ENCODE measurements at places on chromosomes 11 and 22.

GRCh38 chr11:134312807-134313206, 19.0 kb upstream of the GLB1L2 start:
- DNase-seq = no peak

DNA sequence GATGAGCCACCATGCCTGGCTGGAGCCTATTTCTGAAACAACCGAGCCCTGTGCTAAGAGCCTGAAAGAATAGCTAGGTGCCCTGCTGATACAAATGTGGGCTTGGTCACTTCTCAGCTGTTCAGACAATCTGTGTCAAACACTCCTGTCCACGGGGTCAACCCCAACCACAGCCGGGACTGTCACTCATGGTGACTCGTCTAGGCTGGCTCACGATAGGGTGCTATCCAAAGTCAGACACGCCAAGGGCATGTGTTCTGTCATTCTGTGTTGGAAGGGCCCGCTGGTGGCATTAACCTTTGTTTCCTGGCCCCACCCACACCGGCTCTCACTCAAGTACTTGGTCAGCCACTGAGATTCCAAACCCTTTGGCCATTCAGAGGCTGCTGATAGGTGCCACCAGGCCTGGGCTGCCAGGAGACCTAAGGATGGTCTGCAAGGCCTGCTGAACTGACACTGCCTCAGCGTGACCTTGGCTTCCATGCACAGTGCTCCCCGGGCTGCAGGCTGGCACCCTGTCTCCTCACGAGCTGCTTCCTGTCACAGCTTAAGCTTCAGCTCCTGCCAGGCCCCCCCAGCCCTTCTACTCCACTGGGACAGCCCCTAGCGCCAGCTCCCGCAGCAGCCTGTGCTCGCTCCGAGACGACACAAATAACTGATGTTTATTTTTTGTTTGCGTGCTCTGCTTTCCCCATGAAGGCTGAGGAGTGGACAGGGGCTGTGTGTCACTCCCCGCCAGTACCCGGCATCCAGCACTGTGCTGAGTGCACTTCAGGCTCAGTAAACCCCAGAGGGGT, 14.2 kb upstream of the CDC42BPG start:
- DNase-seq = peak; percentile 52

DNA sequence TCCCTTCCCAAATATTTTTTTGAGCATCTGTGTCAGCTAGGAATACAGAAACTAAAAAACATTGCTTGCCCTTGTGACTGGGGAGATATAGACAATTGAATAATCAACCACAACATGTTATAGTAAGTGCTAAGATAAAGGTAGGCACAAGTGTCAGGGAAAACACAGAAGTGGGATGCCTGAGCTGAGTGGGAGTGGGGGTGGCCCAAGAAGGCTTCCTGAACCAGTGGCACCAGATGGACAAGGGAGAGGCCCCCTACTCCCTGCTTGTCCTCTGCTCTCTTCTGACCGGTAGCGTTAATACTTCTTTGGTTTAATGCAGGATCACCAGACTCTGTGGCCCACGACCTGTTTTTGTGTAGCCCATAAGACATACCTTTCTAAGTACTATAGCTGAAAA, 48.8 kb downstream of the PACS1 start:
- no peak for DNase-seq

- no peak for DNase-seq
Observed at GRCh38 chr11:8928205-8928604, 4.5 kb downstream of the C11orf16 start.

DNA sequence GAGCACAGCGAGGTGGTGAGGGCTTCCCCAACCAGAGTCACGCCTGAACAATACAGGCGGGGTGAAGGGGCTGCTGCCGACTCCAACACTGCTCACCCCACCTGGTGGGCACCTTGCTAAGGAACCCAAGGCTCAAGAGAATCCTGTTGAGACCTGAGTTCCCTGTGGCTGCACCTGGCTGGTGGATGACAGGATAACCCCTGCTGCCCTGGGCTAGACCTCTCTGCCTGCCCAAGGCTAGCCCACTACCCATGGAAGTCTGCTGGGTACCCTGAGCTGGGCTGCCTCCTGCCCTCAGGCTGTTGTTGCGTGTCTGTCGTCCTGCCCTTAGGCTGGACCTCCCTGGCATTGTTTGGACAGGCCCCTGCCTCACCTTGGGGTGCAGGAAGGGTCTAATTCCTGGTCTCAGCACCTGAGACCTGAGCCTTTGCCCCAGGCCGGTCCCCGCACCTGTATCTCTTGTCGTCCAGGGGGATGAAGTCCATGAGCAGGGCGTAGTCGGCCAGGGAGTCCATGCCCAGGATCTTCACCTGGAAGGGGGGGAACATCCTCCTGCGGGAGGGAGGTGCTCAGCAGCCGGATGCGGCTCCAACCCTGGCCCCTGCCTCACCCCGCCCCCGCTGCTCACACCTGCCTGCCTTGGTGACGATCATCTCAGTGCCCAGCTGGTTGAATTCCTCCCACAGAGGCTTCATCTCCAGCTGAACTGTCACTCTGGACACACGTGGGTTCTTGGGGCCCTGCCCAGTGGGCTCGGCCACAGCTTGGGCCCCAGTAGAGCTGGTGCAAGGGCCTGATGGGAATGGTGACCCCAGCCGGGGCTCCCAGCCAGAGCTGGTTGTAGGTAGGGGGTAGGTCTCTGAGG, 4.9 kb upstream of the NUDT8 start:
- no peak for DNase-seq

- no peak for DNase-seq
Observed at GRCh38 chr11:1958367-1958766, 11.2 kb downstream of the MRPL23 start.

- no peak for DNase-seq
Observed at GRCh38 chr11:2569321-2569721, 124.5 kb downstream of the KCNQ1 start.

GRCh38 chr11:17298302-17298701, 21.8 kb downstream of the NUCB2 start:
- DNase-seq = no peak

- no peak for DNase-seq
Observed at GRCh38 chr22:50089682-50090411, at the start of gene MOV10L1. MOV10L1 (plus strand) TSS chr22:50090006; CDS start chr22:50090089, 83 bp downstream.

GRCh38 chr22:50418624-50419023, 56.2 kb downstream of the SBF1 start:
- no peak for DNase-seq

GRCh38 chr22:24337894-24338645, 67.4 kb downstream of the SPECC1L start:
- no peak for DNase-seq

DNA sequence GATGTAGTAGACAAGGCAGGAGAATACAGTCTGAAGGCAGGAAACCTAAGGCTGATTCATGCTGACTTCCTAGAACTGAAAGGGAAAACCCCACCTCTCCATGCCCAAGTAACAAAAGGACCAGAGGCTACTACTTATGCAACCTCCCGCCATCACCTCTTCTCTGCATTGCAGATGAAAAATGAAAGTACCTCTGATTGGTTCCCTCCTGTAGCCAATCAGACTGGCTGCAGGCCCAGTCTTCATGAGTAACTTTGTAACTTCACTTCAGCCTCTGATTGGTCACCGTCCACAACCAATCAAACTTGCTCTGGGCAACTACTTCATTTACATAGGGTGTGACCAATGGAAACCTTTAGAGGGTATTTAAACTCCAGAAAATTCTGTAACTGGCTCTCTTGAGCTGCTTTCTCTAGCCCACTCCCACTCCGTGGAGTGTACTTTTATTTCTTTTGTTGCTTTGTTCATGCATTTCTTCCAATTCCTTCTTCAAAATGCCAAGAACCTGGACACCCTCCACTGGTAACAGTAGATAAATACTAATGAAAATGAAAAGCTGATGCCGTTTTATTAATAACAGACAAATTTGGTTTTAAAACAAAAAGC, 5.2 kb upstream of the MAP6 start:
- no peak for DNase-seq

DNA sequence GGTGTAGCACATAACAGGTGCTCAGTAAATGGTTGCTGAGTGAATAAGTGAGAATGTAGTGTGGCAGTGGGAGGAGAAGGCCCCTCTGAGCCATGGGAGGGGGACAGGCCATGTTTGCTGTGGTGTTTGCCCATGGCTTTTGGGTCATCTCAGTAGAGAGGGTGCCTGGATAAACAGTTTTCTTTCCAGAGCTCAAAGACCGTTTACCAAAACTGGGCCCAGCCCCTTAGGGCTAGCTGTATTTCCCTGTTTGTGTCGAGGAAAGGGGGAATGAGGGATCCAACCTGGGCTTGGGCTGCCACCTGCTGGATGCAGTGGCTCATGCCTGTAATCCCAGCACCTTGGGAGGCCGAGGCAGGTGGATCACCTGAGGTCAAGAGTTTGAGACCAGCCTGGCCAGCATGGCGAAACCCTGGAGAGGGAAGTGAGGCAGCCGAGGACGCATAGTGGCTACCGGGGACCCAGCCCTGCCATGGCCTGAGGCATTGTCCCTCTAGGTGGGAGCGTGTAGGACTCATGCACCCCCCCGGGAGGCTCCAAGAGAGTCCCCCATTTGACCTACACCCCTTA, 8.7 kb upstream of the LTO1 start:
- DNase-seq = no peak

DNA sequence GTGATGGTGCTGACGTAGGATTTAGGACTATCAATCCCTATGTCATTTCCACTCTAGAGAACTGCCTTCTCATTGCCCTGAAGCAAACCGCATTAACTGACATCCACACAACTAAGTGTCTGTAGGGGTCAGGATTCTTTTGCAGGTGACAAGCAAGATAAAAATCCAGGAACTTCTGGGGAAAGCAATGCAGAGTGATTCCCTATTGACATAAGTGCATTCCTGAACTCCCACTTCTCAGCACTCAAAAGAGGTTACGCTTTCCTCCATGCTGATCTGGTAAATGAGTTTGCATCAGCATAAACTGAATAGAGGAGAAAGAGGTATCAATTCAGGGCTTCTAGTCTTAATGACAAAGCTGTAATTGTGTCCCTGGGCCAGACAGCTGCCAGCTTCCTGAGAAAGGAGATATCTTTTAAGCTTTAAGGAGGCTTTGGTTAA, 224.6 kb upstream of the ISX start:
- DNase-seq = no peak

- DNase-seq = no peak
Observed at GRCh38 chr22:45006964-45007390, 2.8 kb downstream of the PHF21B start.

GRCh38 chr22:50269970-50270665, at the start of gene MAPK11:
MAPK11 (minus strand) TSS chr22:50270380; CDS start chr22:50270292, 88 bp downstream.
- peak; percentile 46 for DNase-seq

- DNase-seq = no peak
Observed at GRCh38 chr11:32332990-32333319, 102.4 kb downstream of the WT1 start.

- DNase-seq = no peak
Observed at GRCh38 chr22:44486538-44486937, 11.5 kb downstream of the RTL6 start.

DNA sequence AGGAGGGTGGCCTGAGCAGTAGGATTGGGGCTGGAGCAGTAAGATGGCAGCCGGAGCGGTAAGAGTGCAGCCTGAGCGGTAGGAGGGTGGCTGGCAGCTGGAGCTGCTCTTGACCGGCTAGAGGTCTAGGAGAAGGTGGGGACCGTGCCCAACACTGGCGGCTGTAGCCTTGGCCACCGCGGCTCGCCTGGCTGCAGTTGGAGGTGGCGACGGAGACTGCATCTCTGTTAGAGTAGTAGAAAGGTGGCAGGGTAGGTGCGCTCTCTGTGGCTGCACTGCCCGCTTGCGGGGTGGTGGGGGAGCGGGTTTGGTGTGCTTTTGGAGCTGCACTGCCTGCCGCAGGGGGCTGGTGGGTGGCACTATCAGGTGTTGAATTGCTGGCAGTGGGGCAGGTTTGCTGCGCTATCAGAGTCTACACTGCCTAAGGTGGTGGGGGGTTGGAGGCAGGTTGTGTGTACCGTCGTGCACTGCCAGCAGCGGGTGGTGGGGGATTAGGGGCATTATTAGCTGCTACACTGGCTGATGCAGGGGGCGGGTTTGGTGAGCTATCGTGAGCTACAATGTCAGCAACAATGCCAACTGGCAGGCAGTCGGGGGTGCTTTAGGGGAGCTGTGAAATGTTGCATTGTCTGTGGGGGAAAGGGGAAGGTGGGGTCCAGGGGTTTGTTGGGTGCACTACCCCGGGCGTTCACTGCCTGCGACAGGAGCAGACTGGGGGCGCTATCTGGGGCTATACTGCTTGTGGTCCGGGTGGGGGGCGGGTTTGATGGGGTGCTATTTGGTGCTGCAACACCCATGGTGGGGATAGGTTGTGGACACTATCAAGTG, 4461.3 kb upstream of the OR11H1 start:
- DNase-seq = no peak

DNA sequence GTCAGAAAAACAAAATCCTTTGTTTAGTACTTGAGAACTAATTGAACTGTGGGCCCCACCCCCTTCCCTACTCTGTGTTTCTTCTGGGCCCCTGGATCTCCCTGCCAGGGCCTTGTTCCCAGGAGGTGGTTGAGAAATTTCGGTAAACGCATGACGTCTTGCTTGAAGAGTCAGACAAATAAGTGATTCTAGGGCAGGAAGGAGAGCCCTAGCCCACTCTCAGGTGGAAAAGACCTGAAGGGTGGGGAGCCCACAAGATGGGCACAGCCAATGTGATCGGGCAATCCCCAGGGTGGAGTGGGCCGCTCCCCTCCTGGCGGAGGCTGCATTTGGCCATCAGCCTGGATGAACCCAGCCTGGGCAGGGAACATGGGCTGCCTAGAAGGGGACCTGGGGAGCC, 16.8 kb upstream of the P2RY2 start:
- no peak for DNase-seq

GRCh38 chr11:68469122-68469521, 8.6 kb downstream of the PPP6R3 start:
- no peak for DNase-seq

- no peak for DNase-seq
Observed at GRCh38 chr11:113549611-113550578, 74.7 kb upstream of the DRD2 start.

GRCh38 chr11:58358969-58359368, at the start of gene OR5B17:
OR5B17 (minus strand) TSS chr11:58359069; CDS start chr11:58359069, 0 bp downstream.
- no peak for DNase-seq

- no peak for DNase-seq
Observed at GRCh38 chr11:125624756-125625213, at the start of gene CHEK1. CHEK1 (plus strand) TSS chr11:125625163; CDS start chr11:125626769, 1,606 bp downstream.

- no peak for DNase-seq
Observed at GRCh38 chr11:69383372-69384250, 89.7 kb downstream of the MYEOV start.

DNA sequence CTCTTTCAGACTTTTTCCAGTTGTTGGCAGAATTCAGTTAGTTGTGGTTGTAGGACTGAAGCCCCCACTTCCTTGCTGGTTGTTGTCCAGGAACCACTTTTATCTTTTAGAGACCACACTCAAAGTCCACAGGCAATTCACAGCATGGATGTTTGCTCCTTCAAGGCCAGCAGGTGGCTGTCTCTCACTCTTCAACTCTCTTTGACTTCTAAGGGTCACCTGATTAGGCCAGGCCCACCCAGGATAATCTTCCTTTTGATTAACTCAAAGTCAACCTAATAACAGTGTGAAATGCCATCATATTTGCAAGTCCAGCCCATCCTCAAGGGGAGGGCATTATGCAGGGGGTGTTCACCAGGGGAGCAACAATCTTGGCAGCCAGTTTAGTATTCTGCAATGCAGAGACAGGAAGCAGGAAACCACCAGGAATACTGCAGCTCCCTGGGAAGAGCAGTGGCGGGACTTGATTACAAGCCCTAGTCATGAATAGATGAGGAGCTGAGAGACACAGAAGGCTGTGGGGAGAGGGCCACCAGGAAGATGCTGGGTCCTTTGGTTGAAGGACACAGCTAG, 52.4 kb downstream of the LRRC74B start:
- no peak for DNase-seq

GRCh38 chr11:108402241-108402640, 65.1 kb downstream of the C11orf65 start:
- no peak for DNase-seq

GRCh38 chr22:32518381-32518780, 43.8 kb downstream of the FBXO7 start:
- DNase-seq = no peak

- DNase-seq = no peak
Observed at GRCh38 chr11:80846979-80847378, 1406.1 kb upstream of the TENM4 start.

Data from stimulated activated CD8-positive, alpha-beta memory T cell treated with anti-CD3 and anti-CD28 coated beads, Interleukin-12 subunit alpha, Interleukin-12 subunit beta, amount 100 ng/mL, for 1 hour (primary cell).